Motor neuron (in vitro differentiated cells): ENCODE measurements at places on chromosomes 12 and 14.

DNA sequence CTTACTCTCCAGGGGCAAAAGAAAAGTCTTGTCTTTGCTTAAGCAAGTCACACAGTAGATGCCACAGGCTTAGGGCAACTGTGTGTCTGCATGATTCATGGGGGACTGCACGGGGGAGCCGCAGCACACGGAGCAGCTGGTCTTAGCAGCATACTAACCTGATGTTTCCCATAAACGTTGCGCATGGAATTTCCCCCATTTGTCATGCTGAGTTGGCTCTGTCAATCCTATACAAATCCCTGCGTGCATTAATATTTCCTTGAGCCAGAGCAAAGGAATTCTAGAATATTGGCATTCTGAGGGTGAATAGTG is 71.2 kb downstream of the SAMD4A start:
- peak; percentile 99 for ATAC-seq

DNA sequence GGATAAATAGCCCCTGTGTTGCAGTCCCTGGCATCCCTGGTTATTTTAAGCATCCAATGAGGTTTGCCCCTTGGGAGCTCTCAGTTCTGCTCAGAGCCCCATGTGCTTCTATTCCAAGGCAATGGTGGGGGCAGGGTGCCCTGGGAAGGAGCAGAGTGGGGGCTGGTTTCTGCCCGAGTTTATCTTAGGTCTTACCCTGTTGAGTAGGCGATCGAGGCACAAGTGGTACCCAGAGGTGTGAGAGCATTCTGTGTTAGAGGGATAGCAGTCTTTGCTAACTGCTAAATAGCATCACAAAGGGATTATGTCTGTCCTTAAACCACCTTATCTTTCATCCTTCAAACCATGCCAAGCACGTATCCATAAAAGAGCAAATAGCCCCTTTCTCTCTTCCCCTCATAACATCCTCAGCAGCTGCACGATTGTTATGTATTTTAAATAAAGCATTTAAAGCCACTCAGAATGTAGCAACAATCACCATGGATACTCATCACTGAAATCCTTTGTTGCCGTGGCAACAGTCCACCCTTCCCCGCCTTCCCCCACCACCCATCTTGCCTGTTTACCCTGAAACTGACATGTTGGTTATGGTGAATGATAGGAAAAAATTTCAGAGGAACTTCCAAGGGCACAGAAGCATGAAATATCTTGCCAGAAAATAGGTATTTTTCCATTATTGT is 139.3 kb downstream of the PTPN11 start:
- no peak for ATAC-seq

GRCh38 chr14:36553656-36554260 is 28.7 kb downstream of the NKX2-8 start:
- ATAC-seq: no peak

DNA sequence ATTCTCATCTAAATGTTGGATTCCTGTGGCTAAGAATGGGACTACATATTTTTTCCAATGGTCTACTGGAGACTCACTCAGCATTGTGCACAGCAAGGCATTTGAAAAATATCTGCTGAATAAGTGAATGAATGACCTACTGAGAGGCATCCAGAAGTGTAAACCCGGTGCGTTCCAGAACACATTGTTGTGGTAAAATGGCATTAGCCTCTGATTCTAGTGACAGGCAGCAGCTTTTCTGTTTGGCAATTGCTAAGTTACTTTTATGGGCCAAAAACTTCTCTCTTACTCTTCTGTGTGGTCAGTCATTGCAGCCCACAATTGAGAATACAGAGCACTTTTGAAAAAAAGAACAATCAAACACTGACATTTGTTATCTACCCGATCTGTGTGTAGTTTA is 36.5 kb downstream of the WIF1 start:
- ATAC-seq: no peak

GRCh38 chr14:30375296-30375892 is 183.6 kb upstream of the G2E3 start:
- ATAC-seq: peak; percentile 94

DNA sequence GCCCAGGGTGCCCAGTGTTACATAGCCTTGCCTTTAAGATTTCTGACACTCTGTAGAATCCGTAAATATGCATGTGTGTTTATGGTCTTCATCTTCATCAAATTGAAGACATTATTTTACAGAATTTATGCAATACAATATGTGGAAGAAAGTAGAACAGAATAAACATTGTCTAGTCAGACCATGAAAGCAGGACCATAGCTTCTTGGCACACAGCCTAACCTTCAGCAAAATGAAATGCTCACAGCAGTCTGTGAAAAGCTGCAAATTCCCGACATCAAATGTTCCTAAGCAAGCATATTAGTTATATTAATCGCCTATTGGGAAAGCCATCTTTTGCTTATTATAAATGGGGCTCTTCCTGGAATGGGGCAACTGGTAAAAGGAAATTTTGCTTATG is 111.3 kb upstream of the GARIN2 start:
- peak; percentile 12 for ATAC-seq

- no peak for ATAC-seq
Measured at GRCh38 chr12:106527356-106527755, 55.4 kb upstream of the RFX4 start.

DNA sequence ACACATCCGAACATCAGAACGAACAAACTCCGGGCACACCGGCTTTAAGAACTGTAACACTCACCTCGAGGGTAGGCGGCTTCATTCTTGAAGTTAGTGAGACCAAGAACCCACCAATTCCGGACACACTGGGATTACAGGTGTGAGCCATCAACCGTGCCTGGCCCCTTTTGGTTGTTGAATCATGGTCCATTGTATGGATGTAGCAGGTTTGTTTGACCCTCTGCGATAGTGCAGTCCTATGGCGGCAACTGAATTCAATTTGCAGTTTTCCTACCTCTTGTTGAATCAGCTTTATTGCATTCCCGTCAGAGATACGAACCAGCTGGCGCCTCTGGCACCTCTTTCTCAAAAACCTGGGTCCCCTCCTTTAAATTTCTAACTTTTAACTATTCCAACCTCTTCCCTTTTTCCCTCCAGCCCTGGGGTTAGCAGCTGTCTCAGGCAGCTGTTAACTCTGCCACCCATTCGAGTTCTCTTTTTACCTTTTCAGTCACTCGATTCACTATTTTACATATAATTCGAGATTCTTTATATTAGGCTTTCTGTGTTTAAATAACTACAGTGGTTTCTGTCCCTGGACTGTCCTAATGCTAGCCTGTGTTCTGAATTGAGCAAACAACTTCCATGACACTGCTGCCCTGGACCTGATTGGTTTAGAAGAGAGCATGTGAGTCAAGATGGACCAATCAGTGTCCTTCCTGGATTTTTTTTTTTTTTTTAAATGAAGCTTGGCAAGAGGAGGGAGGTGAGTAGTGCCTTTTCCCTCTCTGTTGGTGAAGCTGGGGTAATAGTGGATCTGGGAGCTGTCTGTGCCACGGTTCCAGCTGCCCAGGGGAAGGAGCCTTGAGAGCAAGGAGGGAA is 261.5 kb downstream of the PCNX1 start:
- no peak for ATAC-seq

DNA sequence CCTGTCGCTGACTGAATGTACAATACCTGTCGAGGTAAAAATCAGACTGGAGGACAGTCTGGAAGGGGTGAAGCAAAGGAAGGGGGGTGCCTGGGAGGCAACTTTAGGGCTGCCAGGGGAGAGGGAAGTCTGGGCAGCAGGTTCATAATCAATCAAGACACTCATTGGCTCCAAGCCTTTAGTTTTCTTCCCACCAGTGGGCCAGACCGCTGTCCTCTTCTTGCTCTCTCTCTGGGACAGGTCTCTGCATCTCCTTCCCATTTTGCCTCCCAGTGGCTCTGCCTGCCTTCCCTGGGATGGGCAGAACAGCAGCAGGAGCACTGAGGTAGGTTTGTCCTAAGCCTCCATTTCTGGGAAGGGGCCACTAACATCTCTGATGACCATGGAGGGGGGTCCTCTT is 206.5 kb downstream of the TTC8 start:
- no peak for ATAC-seq

- ATAC-seq: no peak
Measured at GRCh38 chr14:35380794-35381193, 23.8 kb downstream of the NFKBIA start.

GRCh38 chr12:42643881-42644579 is 54.5 kb upstream of the PRICKLE1 start:
- ATAC-seq: no peak

DNA sequence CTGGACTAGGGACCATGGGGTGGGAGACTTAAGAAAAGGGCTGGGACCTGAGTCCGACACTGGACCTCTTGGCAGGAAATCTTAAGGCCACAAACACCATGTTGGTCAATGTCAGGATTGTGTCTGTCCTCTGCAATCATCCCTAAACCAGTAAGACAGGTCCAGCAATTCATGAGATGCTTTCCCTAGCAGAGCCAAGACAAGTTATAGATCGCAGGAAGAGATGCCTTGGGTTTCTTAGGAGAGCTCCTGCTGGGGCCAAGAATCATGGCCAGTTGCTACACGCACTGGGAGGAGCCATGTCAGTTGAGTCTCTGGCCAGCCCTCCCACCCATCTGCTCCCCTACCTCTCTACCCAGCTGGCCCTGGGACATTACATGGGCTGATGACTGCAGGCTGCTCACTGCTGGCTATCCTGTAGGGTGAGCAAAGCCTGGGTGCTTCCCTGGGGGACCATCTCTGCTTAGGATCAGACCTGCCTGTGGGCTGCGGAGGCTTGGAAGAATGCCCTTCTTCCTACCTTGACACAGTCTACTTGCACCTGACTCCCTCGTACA is 14.2 kb downstream of the PLEKHH1 start:
- ATAC-seq: no peak

GRCh38 chr12:40171501-40171900 is 53.3 kb upstream of the LRRK2 start:
- ATAC-seq: no peak

DNA sequence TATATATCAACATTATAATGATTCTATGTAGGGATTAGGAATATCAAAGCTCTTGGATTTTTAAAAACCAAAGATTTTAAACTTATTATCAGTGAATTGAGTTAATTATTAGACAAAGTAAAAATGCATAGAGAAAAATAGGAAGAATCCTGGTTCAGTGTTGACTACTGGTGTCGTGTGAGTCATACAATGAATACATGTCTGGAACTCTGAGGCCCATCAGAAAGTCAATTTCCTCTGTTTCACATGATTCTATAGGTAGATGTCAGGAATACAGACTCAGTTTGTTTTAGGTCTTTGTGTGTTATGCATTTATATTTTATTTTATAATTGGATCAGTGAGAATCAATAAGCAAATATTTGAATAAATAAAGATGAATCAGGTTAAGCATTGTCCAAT is 84.5 kb upstream of the RTL1 start:
- ATAC-seq: no peak

GRCh38 chr12:84950971-84951546 is 38.5 kb upstream of the SLC6A15 start:
- no peak for ATAC-seq

DNA sequence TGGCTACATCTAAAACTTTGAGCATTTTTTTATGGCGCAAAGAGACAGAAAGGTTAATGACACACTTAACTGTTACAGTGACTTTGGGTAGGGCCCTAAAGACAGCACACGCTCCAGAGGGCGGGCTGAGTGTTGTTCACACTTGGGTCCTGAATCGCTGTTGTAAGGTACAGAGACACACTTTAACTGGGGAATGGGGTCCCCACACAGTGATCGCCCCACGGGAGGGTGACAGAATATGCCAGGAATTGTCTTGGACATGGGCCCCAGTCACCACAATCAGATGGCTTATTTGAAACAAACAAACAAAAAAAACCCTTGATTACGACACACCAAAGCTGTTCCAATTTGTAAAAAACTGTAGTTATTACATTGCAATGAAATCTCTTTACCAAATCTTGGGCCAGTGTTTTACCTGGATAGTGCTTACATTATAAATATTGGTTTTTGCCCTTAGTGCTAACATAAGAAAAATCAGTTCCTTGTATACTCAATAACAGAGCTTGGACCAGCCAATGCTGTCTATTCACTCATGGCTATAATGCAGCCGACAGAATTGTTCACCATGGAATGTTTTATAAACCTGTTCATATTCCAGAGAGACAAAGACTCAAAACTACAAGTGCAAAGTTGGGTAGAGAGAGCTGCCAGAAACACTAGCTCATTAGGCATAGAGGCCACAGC is 28.3 kb downstream of the KCTD10 start:
- no peak for ATAC-seq

- ATAC-seq: no peak
Measured at GRCh38 chr14:99148861-99149610, 123.0 kb downstream of the BCL11B start.

- peak; percentile 15 for ATAC-seq
Measured at GRCh38 chr14:105156414-105157375, 11.9 kb downstream of the JAG2 start.

DNA sequence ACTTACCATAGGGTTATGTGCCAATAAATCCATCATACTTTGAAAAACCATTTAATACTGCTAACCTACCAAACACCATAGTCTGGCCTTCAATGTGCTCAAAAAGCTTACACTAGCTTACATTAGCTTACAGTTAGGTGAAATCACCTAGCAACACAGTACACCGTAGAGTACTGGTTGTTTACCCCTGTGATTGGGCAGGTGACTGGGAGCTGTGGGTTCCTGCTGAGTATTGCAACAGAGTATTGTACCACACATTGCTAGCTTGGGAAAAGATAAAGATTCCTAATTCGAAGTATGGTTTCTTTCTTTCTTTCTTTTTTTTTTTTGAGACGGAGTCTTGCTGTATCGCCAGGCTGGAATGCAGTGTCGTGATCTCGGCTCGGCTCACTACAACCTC is 5.6 kb downstream of the ATP5MC2 start:
- no peak for ATAC-seq

DNA sequence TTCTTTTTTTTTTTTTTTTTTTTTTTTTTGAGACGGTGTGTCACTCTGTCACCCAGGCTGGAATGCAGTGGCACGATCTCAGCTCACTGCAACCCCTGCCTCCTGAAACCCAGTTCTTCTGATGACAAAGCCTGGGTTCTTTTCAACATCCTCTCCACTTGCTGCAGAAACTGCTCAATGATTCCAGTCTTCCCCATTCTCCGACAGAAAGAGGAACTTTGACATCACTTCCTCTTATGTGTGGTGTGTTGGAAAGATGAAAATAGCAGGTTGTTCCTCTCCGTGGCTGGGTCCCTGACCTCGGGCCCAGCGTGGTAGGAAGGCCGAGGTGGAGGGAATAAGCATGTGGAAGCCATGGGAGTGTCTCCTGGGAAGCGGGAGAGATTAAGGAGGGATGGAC is 198.4 kb downstream of the PHETA1 start:
- no peak for ATAC-seq

DNA sequence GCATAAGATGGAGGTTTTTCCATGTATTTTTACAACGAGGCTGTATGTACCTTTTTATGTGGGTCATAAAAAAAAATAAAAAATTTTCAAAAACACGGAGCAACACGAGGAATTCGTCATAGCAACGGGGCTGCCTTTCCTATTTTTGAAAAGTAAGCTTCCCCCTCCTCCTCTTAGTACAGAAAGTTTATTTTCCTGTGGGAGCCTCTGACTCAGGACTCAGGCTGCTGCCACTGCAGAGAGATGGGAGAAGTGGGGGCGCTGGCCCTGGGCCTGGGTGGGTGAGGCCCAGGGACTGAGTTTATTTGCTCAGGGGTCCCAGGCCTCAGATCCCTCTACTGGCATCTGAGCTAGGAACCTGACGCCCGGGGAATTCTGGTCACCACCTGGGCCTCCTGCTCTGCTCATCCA is 10.2 kb upstream of the CMKLR1 start:
- ATAC-seq: no peak
